ENCODE measurements at places on chromosomes 1 and 21.

- no peak for DNase-seq
These were observed 621.7 kb downstream of the MATN1 start for GRCh38 chr1:30101487-30102227.

DNA sequence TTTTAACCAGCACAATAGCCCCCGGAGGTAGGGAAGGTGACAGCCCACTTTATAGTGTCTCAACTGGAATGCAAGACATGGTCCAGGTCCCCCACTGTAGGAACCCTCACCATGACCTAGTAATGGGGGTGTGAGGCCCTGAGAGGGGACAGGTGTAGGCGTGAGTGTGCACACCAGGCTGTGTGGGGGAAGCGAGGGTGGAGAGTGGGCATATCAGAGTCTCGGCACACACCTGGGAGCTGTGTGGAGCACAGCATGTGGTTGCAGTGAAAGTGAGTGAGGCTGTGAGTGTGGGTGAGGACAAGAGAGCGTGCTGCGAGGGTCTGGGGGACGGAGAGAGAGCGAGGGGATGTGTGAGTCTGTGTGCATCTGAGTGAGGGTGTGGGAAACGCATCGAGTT lies 17.1 kb upstream of the RSPO1 start:
- no peak for DNase-seq

DNA sequence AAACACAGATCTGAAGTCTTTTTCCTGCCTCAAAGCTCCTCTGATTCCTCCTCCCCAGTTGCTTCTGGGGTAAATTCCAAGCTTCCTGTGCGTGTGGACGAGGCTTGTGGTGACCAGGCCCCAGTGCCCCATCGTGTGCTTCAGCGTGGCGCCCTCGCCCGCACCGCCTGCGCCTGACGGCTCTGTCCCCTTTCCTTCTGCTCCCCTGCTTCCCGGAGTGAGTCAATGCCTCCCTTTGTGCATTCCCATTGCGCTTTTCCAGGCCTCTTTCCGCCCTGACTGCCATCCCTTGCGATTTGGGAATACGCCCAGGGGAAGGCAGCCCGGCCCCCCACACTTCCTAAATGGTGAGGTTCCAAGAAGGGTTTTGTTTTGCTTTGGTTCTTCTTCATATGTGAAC lies 36.3 kb downstream of the FAAP20 start:
- no peak for DNase-seq

DNA sequence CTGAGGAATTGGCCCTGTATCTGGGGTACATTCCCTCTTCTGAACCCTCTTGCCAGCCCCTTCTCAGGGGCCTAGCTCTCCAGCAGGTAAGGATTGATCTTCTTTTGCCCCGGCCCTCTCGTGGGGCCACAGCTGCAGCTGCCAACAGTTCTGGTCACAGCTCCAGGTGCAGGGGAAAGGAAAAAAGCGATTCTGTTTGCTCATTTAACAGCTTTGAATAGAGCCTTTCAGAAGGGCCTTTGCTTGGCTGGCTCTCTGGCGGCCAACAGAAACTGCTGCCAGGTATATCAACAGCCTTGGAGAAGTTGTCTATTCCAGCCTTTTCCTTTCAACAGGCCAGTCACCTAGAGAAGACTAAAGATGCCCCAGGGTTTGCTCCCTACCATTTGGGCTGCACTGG lies 16.1 kb upstream of the FMOD start:
- DNase-seq = no peak

- DNase-seq = no peak
These were observed 9.1 kb upstream of the PCNX2 start for GRCh38 chr1:233304489-233305102.

- no peak for DNase-seq
These were observed 18.8 kb downstream of the PKNOX1 start for GRCh38 chr21:42993051-42993712.

- peak; percentile 74 for DNase-seq
These were observed 22.6 kb upstream of the UAP1 start for GRCh38 chr1:162538815-162539431.

DNA sequence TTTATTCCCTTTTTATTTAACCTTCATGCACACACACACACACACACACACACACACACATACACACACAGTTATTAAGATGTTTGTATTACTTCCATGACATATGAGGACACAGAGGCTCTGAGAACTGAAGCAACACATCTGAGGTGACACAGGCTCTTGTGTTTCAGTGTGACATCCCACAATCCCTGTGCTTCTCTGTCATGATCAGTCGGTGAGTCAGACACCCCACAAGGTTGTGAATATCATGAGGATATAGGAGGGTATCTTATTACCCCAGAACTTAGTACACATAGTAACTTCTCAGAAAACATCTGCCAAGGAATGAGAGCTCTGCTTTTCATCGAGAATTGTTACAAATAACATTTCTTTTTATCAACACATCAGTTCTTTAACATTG lies 459.3 kb downstream of the PLPP3 start:
- no peak for DNase-seq

DNA sequence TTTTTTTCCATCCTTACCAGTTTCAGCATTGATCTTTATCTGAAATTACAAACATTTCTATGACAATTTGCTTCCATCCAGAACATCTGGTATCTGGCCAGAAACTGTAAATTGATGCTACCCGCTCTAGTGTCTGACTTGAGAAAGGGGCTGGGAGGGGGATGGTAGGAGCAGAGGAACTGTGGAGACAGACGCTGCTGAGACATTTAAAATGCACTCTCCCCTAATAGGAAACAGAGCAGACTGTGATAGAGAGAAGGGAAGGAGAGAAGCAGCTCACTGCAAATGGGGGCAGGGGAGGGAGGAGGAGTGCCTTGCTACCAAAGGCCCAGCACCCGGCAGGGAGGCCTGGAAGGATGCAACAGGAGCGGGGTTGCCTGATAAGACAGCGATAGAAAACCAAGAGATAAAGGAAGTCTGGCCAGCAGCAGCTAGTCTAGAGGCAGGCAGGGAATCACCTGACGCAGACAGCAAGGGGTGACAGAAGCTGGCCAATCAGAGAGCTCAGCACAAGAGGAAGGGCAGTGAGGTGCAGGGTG lies 195.5 kb upstream of the NFIA start:
- no peak for DNase-seq

Measured in T-helper 1 cell (primary cell).